NCI-H510A (cell line): ENCODE measurements at places on chromosomes 3 and 15.

GRCh38 chr15:51450001-51450400 lies 108.5 kb downstream of the GLDN start:
- no peak for DNase-seq

DNA sequence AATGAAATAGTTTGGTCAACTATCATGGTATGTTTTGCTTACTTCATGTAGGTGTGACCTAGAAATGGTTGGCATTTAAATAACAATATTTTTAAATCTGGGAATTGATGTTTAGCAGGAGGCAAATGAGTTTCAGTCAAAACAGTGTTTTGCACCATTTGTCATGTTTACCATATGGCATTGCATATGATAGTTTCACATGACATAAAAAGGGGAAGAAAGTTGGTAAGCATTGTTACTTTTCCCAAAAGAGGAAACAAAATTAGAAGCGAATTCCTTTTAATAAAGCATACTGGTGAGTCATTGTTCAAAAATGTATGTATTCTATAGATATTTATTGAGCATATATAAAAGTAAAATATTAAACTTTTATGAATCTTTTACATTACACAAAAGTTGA lies 2.3 kb downstream of the RNF13 start:
- no peak for DNase-seq

GRCh38 chr3:63588895-63589294 lies 63.6 kb upstream of the SNTN start:
- no peak for DNase-seq

GRCh38 chr3:154023148-154023547 lies 98.0 kb upstream of the ARHGEF26 start:
- DNase-seq, result no peak

DNA sequence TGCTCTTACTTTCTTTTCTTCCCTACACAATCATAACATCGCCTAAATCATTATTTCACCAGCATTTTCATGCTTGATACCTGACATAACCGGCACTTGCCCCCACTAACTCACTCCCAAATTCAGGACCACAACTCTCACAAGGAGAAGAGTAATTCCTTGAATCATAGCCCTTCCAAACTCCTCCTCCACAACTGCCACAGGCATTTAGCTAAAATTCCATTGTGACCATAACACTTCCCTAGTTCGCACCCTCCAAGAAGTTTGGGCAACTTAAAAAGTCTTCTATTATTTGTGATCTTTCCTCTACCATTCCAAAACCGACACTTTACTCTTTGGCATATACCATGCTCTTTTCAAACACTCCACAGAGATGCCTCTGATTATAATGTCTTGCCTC lies 59.4 kb upstream of the XRN1 start:
- no peak for DNase-seq

- no peak for DNase-seq
These were observed 16.6 kb downstream of the TMOD2 start for GRCh38 chr15:51768018-51768417.

- no peak for DNase-seq
These were observed 15.1 kb downstream of the RAB5A start for GRCh38 chr3:19961960-19962359.

DNA sequence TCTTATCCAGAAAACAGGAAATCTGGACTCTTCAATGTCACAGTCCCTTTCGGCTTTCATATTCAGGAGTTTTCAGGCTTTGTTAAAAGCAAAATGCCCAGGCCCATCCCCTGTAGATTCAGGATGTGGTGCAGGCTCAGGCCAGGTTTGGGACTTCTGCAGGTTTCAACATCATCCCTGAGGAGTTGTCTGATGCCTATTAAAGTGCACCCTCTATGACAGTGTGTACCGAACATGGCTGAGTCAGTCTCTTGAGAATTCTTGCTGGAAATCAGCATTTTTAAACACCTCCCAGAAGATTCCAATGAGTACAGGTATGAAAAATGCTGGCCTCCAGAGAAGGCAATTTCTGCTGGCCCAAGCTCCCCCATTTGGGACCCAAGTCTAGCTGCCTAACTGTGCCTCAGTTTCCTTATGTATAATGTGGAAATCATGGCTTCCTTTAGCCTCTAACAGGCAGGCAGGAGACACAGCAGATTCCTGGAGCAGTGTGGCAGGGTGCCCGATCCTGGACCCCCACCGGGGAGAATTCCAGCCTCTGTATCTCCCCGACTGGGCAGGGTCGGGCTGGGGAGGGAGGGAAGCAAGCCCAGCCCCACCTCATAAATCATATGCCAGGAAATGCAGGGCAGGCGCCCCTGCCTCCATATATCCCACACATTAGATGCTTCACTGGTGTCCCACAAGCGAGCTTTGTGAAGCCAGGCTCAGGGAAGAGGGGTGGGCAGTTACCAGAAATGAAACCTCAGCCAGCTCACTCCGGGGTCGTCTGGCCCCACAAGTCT lies 44.4 kb upstream of the SLC6A11 start:
- DNase-seq, result no peak

GRCh38 chr3:190003681-190004123 lies 117.0 kb downstream of the P3H2 start:
- no peak for DNase-seq

GRCh38 chr3:174242311-174243041 lies 616.7 kb upstream of the NAALADL2 start:
- DNase-seq, result no peak

GRCh38 chr3:109268181-109268580 lies 48.1 kb downstream of the DPPA2 start:
- no peak for DNase-seq

DNA sequence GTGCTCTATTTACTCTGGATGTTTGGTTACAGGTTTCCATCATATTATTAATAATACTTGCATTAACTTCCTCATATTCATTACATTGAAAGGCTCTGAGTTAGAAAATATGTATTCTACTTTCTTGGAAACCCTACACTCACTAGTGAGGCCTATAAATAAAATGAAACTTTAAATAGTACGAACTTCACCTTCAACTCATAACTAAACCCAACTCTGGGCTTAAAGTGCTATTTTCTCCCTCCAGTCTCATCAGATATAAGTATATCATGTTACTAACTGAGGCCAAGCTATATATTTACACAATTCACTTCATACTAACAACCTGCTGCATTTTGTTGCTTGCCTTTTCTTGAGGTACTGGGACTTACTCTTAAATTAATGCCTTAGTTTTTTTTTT lies 306.7 kb downstream of the TIGIT start:
- DNase-seq, result no peak

DNA sequence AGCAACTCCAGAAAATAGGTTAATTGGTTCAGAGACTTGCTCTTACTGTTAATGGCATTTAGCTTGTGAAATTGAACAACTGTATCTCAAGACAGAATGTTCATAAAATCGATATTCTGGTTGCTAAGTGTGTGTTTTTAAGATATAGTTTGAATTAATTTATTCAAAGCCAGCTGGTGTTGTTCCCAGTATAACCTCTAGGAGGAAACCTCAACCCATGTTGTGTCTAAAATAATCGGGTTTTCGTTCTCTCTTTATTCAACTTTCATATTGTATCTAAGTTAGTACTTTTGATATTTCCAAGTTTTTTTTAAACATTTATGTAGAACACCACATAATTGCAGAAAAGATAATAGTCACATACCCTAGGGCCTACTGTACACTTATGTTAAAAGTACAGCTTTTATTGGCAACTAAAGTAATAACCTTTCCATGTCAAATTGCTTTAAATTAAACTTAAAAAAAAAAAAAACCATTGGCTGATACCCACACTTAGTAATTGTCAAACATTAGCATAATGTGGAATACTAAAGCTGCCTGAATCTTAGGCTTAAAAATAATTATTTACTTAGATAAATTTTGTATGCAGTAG lies 90.9 kb downstream of the SAMMSON start:
- no peak for DNase-seq

DNA sequence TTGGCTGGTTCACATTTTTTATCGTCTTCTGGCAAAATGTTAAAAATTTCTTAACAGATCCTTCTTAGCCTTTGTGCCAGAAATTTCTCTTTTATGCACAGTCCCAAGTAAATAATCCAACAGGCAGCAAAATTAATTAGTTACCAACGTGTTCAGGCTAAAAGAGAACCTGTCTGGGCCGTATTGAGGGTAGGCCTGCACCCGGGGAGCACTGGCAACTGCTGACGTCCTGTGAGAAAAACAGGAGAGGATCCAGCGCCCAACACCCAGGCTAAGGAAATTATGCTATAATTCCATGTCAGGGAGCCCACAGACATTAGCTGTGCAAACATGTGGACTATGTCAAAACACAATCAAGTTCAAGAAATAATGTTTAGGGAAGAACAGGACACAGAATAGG lies 30.7 kb upstream of the CSTA start:
- DNase-seq, result no peak

DNA sequence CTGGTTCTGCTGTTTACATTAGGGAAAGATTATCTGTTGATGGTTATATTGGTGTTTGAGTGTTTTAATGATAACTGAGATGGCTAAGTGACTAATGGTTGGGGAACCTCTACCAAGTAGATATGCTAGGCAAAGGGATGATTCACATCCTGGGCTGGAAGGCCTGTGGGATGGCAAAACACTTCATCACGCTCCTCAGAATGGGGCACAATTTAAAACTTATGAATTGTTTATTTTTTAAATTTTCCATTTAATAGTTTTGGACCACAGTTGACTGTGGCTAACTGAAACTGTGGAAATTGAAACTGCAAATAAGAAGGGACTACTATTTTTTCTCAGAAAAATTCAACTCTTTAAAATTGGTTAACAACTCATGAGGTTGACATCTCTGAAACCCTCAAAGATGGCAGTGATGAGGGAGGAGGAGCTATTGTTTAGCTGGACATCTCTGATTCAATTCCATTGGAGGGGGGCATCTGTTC lies 100.5 kb upstream of the ZBED2 start:
- no peak for DNase-seq

- DNase-seq, result no peak
These were observed 18.2 kb upstream of the SMAD3 start for GRCh38 chr15:67047149-67047661.

DNA sequence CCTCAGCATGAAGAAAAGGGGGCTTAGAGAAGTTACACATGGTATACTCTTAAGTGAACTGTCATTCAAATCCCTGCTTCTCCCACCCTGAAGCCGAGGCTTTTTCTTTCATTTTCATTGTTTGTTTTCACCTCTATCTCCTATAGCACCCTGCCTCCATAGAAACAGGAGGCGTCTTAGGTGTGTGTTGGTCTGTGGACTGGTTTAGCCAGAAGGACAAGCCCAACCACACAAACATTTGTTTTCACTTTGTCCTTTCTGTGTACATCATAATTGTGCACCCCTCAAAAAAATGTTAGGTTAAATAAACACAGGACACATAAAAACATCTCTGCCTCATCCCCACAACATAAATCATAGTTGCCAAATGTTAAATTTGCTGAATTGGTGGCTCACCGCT lies 73.3 kb upstream of the UBE2E2 start:
- DNase-seq, result peak; percentile 14

- no peak for DNase-seq
These were observed 53.0 kb downstream of the TBC1D2B start for GRCh38 chr15:78024519-78024870.
